ENCODE measurements at places on chromosomes 2 and 18. TPM values are rescaled to one million over a fixed set of nuclear protein-coding genes. Genes with fewer than 3 reads are reported as not detected.

SPRED2 gene
- total RNA-seq, result 34.7 TPM

TRABD2A gene
- 0.52 TPM for total RNA-seq

DNA sequence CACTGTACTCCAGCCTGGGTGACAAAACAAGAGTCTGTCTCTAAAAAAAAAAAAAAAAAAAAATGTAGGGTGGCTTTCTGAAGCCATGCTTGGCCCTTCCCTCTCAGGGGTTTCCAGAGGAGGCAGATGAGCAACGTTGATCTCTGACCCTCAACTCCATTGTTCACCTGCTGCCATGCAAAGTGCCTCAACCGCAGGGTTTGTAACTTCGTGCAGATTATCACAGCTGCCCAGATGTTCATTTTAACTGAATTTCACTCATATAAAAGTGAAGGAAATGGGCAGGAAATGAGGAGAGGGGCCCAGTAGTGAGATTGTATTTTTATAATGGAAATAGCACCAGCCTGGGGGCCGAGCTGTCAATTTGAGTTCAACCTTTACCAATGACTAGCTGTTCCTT, 14.9 kb upstream of the B3GNT2 start:
- DNase-seq, result no peak

FBXO36 gene
- total RNA-seq, result 2.3 TPM

DNA sequence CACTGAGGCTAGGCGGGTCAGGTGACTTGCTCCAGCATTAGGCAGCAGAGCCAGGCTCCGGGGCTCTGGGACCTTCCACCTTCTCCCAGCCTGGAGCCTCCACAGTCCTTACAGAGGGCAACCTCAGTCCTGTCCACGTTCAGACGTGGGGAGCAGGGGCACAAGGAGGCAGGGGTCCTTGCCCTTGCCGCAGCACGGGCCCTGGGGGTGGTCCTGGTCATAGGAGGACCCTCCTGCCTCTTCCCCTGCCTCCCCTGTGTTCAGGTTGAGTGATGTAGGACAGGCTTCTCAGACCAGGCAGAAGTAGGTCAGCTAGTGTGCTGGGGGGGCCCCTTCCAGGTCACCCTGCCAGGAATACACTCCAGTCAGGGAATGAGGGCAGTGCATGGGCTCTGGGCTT, 5.4 kb upstream of the ARHGEF4 start:
- DNase-seq, result no peak

- no peak for DNase-seq
Observed at GRCh38 chr18:69259282-69259681, 141.4 kb upstream of the DOK6 start.

DNA sequence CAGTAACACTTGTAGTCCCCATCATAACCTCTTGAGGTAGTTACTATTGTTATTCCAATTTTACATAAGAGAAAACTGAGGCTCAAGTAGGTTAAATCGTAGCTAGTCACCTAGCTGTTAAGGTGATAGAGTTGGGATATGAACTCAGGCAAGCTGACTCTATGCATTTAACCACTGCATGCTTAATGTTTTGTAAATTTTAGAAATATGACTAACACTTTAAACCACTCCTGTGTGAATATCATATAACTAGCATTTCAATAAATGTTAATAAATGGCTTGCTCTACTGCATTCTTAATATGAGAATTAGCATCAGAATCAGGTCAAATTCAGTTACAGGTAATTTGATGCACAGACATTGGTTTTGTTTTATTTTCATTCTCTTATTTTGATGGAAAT, 35.6 kb upstream of the CREB1 start:
- no peak for DNase-seq

GRCh38 chr2:223578846-223579245, 23.3 kb downstream of the SCG2 start:
- no peak for DNase-seq

DNA sequence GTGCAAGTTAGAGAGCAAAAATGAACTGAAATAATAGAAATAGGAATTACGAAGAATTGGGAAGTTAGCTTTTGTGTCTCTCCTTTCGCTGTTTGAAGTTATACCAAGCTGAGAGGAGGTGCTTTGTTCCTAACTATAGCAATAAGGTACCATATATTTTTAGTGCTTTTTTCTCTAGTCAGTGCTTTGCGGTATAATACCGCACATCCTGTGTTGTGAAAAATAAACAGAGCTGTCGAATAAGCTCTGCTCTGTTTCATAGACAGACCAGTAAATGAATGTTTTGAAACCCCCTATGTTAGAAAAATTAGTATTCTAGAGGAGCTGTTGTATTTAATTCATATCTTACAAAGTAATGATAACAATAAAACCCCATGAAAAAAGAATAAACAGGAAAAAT, 130.8 kb downstream of the MAP4K4 start:
- DNase-seq, result no peak

TMEM169 gene
- total RNA-seq, result 7.3 TPM

DNA sequence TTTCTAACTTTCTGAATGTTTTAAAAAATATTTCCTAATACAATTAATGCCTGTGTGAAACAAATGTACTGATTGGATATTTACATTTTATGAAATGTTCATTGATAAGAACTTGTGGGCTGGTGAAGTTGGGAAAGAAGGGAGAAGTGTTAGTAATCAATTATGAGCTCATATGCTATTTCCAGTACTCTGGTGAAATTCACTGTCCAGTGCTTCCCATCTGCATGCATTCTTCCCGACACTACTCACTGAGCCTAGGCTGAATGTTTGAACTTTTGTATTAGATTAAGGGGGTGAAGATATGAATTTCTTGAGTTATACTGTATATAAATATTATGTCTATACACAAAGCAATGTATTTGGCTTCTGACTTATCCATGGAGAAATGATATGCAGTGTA, 36.0 kb downstream of the SKA1 start:
- no peak for DNase-seq

PROKR1 gene
- total RNA-seq, result not detected

- DNase-seq, result peak; percentile 17
Observed at GRCh38 chr2:80073134-80073561, 231.4 kb downstream of the LRRTM1 start.

DSG1 gene
- 0.89 TPM for total RNA-seq

CFC1 gene
- not detected for total RNA-seq

DNA sequence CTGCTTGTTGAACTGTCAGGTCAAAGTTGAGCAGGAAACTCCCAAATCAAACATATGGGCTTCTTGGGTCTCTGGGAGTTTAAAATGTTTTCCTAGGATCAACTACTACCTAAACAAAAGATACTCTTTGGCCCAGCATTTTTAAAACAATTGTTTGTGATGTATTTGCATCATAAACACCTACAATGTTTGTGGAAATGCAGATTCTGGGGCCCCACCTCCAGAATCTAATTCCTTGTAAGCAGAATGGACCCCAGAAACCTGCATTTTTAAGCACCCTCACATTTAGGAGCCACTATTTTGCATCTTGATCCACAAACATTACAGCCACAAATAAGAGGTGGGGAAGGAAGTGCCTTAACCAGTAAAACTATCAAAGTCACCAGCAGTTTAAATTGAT, 104.1 kb downstream of the TMEM131 start:
- no peak for DNase-seq

DNA sequence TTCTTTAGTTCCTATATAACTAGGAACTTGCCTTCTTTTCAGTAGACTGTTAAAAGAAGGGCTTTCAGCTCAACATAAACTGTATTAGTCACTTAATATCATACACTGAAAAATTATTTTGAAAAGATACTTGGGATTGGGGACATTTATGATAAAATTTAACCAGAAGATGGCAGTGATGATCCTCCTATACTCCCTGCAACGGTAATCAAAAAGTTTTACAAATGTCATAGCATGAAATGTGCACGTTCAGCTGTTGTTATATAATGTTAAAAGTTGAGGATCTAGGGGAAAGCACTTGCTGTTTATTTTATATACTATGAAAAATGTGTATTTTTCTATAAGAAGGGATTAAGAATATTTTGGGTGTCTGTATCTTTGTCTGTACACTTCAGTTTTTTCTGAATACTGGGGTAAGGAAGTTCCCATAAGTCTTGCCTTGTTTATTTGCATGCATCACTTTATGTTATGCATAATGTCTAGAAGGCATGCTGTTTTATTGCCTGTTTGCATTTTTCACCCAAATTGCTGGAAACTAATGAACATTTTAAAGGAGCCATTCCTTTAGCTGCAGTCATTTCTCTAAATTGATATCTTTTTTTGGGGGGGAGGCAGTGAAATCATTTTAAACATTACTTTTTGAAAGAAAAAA, 19.0 kb downstream of the DYNC1I2 start:
- DNase-seq, result no peak

SEMA4F gene
- total RNA-seq, result 12.5 TPM

DNA sequence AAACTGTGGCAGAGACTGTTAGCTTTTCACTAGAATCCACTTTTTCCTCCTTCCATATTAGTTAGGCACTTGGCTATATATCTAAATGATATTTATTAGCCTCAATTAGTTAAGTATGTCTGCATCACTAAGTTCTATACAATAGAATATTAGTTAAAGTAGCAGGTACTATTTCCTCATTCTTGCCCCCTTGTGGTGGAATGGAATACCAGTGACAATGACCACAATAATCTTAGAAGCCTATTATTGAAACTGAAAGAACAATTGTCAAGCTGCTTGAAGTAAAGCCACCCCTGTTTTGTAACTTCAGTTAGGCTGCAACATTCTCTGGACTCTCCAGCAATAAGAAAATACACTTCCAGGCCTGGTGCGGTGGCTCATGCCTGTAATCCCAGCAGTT, 476.3 kb upstream of the VWC2L start:
- no peak for DNase-seq

- no peak for DNase-seq
Observed at GRCh38 chr2:61178603-61179545, 16.9 kb downstream of the C2orf74 start.

TANC1 gene
- total RNA-seq, result 40.1 TPM

DNA sequence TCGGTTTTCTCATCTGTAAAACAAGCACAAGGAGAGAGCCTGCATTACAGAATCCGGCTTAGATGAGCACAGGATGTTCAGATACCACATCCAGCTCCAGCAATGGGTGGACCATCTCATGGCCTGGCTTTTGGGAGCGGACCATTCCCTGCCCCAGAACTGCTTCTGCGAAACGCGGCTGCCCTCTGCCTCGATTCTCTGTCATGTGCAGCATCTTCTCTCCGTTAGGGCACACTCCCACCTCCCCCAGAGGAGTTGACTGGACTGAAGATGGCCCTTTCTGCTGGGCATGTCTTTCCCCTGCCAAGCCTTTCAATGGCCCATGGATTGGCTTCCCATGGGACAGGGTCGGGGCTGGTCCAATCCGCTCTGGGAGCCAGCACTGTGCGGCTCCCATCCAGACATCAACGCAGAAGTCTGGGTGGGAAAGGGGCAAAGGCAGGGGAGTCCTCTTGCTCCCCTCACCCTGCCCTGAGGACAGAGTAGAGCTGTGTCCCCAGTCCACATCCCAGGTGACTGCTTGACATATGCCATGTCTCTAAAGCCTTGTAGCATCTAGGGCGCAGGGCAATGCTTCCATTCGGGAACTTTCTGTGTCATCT, 14.3 kb upstream of the FAHD2A start:
- no peak for DNase-seq

DNA sequence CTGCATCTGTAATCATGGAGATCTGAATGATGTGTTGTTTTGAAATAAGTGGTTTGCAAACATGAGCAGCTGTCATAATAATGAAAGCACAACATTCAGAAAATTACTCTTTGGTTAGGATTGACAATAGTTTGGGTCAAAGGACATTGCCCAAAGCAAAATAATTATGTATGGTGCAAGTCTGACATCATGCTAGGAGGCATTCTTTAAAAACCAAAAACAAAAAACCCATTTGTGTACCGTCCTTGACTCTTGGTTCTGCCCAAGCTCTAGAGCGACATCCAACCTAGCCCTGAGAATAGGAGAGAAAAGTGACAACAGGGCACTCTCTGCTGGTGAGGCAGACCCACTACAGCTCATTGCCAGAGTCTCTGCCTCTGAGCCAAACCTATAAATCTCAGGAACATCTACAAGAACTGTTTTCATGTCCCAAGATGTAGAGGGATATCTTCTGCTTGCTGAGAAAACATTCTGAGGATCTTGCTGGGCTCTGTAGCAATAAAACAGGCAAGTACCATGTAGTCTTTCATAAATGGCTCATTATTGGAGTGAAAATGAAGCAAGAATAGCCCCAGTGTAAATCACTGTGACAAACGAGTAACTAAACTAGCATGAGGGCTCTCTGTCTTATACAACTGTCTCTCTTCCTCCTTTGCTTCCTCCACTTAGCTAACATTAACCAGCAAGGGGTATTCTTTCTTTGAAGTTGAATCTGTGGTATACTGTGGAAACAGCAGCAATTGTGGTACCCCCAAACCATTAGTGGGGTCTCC, 266.8 kb upstream of the CXCR4 start:
- DNase-seq, result peak; percentile 22

DTNA gene
- 53.4 TPM for total RNA-seq

KHK gene
- 6.1 TPM for total RNA-seq

GRCh38 chr18:69949538-69949936, 1.9 kb upstream of the CD226 start:
- no peak for DNase-seq

GLB1L gene
- 22.2 TPM for total RNA-seq

Measured in mucosa of gallbladder (tissue), 1 donor.